ENCODE measurements at places on chromosomes 4 and X.

GRCh38 chrX:98607739-98608138 lies 1724.0 kb downstream of the RPA4 start:
- no peak for DNase-seq

DNA sequence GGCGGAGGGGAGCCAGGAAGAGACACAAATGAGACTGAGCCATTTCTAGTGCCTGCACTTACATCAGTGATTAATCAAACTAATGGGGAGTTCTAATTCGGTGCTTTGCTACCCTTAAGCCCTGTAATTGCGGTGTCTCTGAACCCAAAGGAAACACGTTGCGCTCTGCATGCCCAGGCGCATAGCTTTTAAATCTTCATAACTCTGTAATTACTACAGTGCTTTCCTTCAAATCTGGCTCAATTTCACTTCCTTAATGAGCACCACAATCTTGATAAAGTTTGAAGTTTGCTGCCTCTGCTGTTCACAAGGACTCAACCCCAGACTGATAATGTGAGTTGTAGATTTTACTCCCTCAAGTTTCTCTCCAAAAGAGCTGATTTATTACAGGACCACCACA lies 5.7 kb upstream of the NHS start:
- DNase-seq, result no peak

GRCh38 chrX:147602176-147602696 lies 309.5 kb upstream of the FMR1 start:
- no peak for DNase-seq

DNA sequence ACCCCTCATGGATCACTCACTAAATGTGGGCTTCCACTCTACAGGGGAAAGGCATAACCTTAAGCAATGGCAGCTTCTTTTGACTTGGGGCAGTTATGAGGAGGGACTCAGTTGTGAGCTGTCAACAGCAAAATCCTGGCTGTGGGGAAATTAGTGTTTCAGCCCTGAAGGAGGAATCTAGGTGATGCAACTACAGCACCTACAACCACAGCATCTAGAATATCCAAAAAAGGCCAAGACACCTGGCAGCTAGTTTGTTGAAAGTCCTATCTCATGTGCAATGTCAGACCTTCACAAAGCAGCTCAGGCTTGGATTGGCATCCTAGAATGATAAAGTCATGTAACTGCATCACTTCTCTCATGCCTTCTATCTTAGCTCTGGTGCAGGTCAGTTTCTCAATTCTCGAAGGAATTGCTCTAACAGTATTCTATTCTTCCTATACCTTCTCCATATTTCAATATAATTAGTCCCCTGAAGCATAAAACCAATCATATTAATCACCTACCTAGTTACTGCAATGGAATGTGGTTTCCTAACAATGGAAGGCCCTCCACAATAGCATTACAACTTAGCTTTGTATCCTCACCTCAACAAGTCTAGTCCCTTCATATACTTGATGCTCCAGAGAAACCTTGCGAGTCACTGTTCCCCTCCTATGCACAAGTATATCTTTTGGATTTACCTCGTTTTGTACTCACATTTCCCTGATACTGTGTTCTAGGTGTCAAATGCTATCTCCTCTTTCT lies 5.5 kb upstream of the ANTXR2 start:
- no peak for DNase-seq

DNA sequence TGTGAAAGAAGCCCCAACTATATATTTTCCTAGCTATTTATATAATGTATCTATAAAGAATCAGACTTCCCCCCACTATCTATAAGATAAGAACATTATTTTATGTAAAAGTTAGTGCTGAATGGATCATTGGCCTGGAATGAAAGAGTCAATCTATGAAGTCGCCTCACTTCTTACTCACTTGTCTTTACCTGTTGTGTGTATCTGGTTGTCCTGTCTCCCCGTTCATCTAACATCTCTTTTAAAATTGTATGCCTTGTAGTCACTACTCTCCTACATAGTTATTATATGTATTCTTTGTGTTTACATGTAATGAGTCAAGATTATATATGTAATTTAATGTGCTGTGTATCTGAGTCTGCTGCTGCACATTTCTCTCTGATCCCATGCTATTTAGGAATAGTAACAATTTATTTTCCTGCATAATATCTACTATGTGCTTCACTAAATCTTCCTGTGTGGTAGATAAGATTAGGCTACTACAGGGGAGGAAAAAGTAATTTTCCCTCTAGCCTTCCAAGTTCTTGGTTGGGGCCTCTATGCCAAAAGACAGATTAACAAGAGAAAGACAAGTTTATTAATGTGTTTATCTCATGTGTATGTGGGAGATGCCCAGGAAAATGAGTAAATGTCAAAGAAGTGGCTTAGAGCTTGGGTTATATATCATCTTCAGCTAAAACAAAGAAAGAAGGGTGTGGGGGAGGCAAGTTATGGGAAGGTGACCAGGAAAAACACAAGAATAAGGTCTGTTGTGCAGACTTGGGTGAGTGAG lies 77.6 kb upstream of the FRMPD4 start:
- no peak for DNase-seq

GRCh38 chr4:188002323-188002722 lies 6.8 kb downstream of the ZFP42 start:
- DNase-seq, result no peak

- DNase-seq, result no peak
Measured at GRCh38 chrX:3518870-3519269, 172.4 kb upstream of the MXRA5 start.

DNA sequence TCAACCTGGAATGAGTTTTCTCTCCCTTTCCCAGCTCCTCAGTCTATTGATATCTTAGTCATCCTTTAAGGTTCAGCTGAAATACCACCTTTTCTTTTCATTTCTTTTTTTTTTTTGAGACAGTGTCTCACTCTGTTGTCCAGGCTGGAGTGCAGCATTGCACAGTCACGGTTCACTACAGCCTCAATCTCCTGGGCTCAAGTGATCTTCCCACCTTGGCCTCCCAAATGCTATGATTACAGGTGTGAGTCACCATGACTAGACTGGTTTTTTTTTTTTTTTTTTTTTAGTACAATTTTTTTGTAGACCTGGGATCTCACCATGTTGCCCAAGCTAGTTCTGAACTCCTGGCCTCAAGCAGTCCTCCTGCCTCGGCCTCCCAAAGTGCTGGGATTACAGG lies 28.9 kb downstream of the AFF1 start:
- DNase-seq, result no peak

Data from NCI-H2171 (cell line).